ENCODE measurements at places on chromosomes 11 and 22.

DNA sequence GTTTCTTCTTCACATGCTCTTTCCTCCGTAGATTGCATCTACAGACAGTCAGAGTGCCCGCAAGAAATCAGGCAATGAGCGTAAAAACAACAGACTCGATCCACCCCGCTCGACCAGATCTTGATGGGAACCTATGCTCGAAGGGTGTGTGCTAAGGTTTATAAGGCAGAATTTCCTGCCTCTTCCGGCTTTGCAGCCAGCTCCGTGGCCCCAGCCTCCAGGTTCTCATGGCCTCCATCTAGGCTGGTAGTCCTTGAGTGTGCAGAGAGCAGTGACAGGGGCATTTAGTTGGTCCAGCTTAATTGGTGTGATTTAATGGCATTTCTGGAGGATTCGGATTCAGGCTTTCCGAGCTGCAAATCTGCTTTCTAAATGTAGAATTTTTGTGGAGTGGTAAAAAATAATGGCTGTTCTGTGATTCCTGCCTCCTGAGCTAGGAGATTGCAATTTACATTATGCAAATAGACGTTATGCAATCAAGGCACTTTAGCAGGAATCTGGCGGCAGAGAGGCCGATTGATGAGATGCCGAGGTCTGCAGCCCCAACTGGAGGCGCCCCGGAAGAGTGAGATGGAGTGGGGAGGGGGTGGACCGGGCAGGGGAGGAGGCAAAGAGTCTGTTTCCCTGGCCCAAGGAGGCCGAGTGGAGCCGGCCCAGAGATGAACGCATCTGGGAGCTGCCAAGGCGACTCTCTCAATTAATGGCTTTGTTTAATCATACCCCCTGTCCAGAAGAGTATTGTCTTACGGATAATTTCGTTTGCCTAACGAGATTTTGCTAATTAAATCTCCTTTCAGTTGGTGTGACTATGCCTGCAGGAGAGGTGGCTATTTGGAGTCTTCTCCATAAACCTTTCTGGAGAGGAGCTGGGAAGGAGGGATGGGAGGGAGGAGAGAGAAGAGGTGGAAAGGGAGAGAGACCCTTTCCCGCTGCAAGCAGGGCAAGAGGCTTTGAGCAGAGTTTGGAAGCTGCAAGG is 75.3 kb downstream of the PKNOX2 start:
- no peak for DNase-seq

DNA sequence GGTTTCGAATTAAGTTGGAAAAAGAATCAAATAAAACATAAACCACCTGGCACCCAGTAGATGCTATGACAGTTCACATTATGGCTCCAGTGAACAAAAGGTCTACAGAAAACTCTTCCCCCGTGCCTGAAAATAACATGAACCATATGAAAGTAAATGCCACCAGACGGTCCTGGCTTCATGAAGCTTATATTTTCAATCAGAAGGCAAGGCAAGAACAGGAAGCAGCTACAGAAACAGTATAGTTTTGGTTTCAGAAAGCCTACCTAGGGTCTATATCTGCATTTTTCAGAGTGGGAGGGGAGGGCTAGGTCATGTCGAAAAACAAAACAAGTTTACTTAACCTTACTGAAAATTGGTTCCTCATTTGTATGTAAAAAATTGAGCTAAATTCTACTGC is 9.8 kb downstream of the RAB30 start:
- no peak for DNase-seq

GRCh38 chr11:60349990-60350389 is 22.9 kb downstream of the MS4A6E start:
- no peak for DNase-seq

DNA sequence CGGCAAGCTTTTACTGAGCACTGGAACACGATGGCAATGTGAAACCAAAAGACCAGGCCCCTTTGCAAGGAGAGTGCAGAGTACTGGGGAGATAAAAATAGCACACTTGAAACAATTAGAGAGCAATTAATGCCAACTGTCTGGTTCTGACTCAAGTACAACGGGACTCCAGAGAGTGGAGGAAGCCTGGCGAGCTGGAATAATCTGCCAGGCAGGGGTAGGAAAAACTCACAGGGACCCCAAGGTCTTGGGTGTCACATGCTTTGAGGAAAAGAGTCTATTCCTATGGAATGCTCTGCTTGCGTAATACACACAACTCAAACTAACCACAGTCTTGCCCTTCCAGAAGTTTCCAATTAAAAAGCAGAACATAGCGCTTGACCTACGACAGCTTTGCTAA is 113.0 kb upstream of the CLMP start:
- DNase-seq = no peak

GRCh38 chr11:95652002-95652472 is 137.5 kb downstream of the FAM76B start:
- DNase-seq = peak; percentile 15

DNA sequence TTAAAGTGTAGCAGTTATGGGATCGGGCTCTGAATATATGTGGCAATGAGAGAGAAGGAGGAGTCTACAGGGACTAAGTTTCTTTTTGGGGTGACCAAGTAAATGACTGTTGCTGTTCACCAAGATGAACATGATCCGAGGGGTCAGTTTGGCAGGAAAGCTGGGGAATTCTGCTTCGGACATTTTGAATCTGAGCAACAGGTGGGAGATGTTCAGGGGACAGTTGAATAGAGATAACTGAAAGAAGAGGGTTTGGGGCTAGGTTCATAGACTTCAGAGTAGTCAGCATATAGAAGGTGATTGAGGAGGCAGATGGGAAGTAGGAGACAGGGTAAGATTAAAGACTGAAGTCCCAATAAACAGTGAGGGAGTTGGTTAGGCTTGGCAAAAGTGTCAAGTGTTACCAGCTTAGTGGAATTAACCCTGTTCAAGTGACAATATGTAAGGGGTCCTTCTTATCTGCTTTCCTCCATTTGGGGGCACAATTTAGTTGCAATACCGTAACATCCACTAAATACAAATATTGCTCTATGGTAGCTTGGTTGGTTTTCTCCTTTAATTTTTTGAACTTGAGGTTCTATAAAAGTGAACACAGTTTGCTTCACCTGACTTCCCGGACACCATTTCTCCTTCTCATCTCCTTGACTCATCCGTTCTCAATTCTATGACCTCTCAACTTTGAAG is 2.9 kb upstream of the ENTHD1 start:
- no peak for DNase-seq

DNA sequence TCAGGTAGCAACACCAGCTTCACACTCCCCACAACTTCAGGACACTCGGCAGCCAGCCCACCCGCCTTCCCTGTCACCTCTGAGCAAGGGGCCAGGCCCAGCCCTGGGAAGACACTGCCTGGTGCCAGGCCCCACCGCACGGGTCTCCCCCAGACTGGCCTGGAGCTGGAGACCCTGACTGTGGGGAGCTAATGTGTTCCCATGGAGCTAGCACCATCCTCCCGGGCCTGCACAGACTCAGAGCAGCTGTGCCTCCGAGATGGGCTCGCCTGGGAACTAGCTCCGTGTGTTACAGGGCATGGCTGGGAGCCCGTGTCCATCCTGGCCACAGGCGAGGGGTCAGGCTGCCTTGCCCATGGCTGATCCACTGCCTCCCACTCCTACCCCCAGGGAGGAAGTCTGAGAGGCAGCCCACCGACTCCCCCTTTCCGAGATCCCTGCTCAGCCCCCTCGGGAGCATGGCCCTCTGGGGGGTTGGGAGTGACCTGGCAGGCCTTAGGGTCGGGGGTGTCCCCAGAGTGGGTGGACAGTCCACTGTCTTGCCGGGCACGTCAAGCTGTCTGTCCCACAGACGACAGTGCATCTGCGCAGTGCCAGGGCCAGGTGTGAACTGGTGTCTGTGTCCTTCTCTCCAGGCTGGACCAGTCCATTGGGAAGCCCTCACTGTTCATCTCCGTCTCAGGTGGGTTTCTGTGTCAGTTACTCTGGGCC is 76.7 kb upstream of the KCNQ1OT1 start:
- peak; percentile 6 for DNase-seq

DNA sequence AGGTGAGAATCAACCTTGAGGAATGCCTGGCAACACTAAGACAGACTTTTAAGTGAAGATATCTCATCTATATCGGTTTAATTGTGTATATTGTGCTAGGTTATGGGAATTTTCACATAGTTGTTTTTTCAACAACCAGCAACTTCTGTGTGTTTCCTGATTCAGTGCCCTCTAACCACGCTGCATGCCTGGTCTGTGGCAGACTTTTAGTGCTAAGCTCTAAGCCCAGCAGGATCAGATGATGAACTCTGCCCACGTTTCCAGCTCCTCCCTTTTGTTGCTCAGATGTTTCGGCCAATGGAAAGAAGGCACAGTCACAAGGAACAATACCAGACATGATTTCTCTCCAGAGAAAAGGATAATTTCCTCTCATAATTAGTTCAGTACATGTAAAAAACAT is 1.4 kb upstream of the VWA5A start:
- DNase-seq = no peak

GRCh38 chr11:67416416-67417335 is 1.2 kb downstream of the CARNS1 start:
- no peak for DNase-seq

GRCh38 chr22:46777609-46777970 is 15.1 kb downstream of the TBC1D22A start:
- DNase-seq = no peak

Measured in WERI-Rb-1 (cell line).